T follicular helper cell (primary cell): ENCODE measurements at places on chromosomes 2 and 18.

- no peak for DNase-seq
Observed at GRCh38 chr2:232466221-232466620, 10.3 kb downstream of the ALPI start.

DNA sequence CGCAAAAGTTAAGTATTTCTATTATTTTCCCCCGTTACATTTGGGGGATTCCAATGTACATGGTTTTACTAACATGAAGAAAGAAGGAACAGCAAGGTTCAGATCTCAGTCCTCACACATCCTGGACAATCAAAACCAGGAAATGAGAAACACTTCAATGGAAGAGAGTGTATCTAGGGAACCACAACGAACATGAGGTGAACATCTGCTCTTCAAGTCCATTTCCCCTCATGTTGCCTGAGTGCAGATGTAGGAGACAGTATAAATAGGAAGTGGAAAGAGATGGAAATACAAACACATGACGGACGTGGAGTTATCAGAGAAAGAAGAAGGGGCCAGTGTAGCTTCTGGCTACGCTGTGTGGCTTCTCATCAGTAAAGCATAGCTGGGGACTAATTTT is 52.6 kb downstream of the CHN1 start:
- DNase-seq: no peak

DNA sequence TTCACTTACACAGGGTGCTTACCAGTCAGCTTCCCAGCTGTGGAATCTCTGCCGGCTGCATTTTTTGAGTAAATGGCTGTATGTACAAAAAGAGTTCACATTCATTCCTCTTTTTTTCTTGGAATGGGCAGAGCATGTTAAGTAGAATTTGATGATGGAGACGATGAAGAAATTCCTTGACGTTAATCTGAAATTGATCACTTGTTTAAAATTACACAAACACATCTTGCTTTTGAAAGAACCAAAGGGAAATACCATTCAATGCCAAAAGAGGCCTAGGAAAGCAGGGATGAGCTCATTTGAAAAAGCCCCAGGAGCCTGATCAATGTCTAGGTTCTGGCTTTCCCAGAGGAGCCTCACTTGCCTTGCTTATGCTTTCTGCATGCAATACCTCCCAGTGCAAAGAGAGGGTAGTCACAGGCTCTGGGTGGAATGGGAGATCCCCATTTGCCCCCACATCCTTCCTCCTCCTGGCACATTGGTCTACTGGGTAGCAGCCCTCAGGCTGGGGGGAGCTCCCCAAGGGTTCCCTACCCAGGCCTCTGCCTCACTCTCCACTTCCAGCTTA is 12.3 kb upstream of the SMAD7 start:
- DNase-seq: no peak

- DNase-seq: no peak
Observed at GRCh38 chr2:1716441-1716840, 27.9 kb downstream of the PXDN start.

GRCh38 chr2:29615841-29616240 is 305.5 kb downstream of the ALK start:
- no peak for DNase-seq

- no peak for DNase-seq
Observed at GRCh38 chr18:76578571-76579300, 83.7 kb upstream of the ZNF516 start.

DNA sequence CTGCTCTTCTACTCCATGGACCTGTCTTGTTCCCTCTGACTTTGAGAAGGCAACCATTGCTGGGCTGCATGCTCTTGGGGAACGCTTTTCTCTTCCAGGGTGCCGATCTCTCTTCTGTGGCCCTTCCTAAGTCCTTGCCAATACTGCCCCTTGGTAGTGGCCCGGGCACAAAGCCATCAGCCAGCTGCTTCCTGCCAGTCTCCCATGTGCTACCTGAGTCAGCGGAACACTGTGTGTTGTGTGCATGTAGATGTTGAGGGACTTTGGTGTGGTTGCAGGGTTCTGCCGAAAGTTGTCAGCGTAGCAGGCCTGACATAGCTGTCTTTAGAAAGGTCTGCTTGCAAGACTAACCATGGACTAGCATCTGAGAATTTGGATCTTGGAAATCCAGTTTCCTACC is 35.4 kb downstream of the MGAT5 start:
- DNase-seq: no peak

DNA sequence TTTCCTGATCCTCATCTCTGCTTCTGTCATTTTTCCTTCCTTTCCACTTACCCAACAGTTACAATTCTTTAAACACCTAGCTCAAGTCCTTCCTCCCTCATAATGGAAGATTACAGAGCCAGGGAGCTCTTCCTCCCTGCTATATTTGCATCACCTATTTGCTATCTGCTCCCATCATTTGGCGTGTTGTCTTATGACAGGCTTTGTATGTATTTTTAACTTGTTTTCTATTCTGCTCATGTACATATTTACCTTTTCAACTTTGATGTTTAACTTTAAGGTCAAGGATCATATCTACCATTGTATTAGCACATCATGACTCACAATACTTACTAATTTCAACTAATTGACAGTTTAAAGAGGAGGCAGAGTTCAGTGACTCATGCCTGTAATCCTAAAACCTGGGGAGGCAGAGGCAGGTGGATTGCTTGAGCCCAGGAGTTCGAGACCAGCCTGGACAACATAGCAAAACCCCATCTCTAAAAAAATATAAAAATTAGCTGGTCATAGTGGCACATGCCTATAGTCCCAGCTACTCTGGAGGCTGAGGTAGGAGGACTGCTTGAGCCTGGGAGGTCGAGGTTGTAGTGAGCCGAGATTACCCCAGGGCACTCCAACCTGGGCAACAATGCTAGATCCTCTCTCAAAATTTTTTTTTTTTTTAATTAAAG is 308.0 kb upstream of the STON1 start:
- DNase-seq: no peak

DNA sequence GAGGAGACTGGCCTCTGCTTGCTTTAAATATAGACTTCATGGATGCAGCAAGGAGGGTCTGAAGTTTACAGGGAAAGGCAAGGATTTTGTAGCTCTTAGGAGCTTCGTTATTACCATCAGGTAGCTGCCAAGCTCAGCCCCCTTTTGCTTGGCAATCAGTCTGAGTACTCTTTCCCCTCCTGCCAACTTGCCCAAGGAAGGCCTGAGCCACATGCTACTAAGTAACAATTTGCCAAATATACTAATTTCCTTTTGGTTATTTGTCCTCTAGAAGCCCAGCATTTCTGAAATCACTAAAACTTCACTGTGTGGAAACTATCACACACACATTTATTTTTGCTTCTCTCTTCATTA is 85.5 kb upstream of the ITPRID2 start:
- DNase-seq: no peak
